Stomach (tissue), 19 donors: ENCODE measurements at places on chromosomes 2 and 18.

DNA sequence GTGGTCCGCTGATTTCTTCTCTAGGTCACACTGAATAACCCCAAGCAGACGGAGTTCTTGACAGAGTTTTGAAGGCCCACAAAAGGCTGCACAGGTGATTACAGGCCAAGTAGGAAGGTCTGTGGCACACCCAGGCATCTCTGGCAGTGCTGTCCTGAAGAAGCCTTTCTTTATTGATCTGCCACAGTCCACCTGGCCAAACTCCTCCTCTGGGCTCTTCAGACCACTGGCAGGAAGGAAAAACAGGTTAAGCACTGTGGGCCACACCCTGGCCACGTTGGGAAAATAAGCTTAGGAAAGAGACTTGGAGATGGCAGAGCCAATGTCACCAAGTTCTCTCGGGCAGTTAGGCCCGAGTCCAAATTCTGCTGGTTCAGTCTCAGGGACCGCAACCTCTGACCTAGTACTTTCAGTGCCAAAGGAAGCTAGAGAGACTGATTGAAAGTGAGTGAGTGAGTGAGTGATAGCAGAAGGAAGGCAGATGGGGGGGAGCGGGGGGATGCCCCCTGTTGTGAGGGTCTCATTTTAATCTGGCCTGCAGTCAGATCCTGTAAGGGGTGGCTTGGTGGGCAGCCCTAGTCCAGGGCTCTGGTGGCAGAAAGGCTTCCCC lies 102.9 kb downstream of the TGFA start:
- DNase-seq = no peak

DNA sequence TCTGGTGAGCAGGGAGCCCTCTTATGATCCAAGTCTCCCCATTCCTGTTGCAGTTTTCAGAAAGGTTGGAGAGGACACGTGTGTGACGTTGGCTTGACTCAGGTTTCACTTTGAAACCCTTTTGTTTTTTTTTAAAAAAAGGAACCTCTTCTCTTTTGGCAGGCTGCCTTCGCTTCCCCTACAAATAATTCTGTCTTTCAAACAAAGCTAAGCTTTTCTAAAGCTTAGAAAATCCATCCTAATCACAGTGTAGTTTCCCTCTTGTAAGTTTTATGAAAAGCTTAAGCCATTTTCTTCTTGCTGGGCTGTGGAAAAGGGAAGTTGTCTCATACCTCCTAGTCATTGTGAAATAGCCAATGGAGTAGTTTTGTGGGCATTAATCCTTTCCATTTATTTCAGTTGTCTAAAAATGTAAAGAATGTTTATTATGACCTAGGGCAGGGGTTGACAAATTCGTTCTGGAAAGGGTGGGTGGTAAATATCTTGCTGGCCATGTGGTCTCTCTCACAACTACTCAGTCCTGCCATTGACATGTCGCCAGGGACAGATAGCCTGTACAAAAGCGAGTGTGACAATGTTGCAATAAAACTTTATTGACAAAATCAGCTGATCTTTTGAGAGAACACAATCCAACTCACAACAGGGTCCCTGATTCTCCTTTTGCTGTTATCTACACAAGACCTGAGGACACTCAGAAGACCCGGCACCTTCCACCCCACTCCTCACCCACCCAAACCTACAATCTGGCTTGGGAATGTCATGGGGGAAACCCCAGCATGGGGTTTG lies 878.8 kb downstream of the RNF144A start:
- no peak for DNase-seq

DNA sequence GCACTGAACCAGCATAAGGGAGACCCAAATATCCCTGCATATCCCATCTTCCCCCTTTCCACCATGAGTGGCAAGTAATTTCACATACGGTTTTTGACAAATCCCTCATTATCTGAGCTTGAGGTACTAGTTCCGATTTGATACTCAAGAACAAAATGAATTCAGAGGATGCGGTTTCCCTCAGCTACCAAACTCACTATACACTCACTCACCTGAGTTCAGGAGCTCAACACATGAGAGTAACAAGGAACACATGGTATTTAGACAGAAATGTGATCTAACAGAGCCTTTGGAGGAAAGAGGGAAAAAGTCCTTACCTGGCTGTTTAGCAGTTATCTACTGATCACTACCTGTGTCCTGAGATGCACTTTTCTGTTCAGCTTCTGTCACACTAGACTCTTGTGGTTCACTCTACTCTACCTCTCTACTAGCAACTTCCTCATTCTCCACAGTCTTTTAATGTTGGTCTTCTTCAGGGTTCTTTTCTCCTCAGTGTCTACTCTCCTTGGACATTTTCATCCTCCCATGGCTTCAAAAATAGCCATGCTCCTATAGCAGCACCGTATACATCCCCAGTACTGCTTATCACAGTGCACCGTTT lies 25.1 kb downstream of the ASXL2 start:
- DNase-seq = no peak

DNA sequence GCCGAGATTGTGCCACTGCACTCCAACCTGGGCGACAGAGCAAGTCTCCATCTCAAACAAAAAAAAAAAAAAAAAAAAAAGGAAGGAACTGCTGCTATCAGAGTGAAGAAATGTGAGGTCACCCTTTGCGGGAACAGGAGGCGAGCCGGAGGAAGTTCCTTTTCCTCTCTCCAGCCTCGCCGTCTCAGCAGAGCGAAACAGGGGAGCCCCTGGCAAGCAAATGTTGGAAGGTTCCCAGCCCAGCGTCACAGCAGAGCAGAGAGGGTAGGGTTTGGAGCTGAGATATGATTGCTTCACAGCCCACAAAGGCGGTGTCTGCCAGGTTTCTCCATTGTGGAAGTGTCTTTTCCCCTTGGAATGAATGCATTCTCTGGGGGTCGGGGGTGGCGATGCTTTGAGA lies 28.5 kb downstream of the SLC20A1 start:
- DNase-seq = peak; percentile 57

GRCh38 chr2:36820942-36821605 lies 124.6 kb downstream of the VIT start:
- DNase-seq = peak; percentile 40
